NCI-H82 (cell line): ENCODE measurements at places on chromosomes 7 and 10.
A peak's percentile ranks its signal among the peaks of the same experiment; 100 is the strongest.

DNA sequence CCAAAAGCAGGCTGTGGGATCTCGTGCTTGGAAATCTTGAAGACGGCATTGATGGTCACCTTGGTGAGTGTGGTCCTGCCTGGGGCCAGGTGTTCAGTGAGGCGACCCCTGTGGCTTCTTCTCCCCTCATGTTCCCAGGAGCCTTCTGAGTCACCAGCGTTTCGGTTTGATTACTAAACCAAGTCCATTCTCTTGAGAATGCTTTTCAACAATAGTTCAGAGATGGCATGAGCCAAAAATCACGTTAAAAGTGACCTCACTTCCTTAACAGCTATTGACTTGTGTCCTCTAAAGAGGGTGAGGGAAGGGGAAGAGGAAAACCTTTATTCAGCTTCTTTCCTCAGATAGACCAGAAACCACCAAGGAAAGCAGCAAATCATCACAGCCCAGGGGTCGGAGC lies 315.2 kb downstream of the GATA3 start:
- no peak for DNase-seq

DNA sequence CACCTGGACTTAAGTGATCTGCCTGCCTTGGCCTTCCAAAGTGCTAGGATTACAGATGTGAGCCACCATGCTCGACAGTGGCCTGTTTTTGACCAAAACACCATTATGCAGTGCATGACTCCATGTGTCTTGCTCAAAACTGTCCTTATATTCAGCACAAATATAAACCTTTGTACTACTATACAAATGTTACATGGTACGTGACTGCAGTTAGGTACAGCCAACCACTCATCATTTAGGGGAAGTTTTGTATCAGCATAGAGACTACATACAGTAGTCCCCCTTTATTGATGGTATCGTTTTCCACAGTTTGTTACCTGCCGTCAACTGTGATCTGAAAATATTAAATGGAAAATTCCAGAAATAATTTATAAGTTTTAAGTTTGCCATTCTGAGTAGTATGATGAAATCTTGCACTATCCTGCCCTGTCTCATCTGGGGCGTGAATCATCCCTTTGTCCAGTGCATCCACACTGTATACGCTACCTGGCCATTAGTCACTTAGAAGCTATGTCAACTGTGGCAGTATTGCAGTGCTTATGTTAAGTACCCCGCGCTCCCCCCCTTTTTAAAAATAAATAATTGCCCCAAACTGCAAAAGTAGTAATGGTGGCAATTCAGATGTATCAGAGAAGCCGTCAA lies 23.3 kb upstream of the ZNF282 start:
- no peak for DNase-seq

DNA sequence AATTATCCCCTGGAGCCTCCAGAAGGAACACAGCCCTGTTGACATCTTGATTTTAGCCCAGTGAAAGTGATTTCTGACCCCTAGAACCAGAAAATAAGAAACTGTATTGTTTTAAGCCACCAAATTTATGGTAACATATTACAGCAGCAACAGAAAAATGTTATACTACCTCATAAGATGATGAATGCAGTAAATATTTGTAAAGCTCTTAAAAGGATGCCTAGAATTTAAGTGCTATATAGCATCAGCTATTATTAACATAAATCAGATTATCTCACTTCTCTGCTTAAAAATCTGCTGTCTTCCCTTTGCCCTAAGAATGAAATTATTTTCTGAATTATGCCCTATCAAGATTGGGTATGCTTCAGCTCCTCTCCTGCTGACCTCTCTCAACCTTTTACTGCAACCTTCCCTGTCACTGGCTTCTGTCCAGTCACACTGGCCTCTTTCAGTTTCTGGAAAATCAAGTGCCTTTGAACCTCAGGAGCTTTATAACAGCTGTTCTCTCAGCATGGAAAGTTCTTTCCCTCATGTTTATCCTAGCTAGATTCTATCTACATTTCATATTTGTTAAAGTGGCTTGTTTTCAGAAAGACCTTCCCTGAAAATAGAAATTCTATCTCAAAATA lies 78.9 kb downstream of the GPR37 start:
- no peak for DNase-seq

DNA sequence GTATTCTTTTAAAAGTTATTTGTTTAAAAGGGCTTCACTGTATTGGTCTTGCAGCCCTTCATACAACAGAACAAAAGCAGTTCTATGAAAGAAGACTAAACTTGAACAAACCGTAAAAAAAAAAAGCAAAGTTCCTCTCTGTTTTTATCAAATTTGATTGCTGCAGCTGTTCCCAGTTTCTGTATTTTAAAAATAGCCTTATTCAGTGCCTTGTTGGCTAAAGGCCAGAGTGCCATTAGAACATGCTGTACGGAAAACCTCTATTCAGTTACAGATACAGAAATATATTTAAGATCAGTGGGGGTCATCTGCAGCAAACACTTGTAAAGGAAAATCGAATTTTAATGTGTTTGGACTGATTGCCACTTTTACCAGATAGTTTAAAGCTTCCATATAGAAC lies 207.8 kb upstream of the ETV1 start:
- no peak for DNase-seq

DNA sequence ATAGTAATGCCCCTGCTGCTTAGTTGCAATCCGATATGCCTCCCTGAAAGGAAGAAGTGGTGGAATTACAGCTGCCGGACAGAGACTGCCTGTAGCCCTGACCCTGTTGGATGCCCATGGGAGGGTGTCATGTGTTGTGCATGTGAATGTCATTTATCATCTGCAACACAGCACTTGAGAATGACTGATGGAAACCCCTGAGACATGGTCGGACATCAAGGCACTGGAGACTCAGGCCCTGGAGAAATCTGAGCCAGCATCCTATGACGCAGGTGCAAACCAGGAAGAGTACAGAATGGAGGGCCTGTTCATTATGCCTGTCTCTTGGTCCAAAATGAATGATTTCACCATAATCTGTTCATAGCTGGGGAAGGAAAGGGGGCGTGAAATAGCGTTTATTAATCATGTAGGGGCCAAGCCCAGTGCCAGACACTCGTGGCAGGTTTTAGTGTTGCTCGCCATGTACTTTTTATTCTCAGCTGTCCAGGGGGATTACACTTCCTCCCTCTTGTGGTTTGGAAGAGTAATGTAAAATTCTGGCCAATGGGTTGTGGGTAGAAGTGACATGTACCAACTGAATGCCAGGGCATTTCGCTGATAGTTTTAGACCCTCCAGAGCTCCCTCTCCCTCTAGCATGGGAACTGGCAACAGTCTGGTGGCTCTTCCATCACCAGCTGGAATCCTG lies 23.0 kb upstream of the LEP start:
- DNase-seq = peak; percentile 50

GRCh38 chr7:20596653-20597052 lies 18.8 kb upstream of the ABCB5 start:
- no peak for DNase-seq

GRCh38 chr7:123096976-123097375 lies 101.5 kb upstream of the TAS2R16 start:
- peak; percentile 14 for DNase-seq

DNA sequence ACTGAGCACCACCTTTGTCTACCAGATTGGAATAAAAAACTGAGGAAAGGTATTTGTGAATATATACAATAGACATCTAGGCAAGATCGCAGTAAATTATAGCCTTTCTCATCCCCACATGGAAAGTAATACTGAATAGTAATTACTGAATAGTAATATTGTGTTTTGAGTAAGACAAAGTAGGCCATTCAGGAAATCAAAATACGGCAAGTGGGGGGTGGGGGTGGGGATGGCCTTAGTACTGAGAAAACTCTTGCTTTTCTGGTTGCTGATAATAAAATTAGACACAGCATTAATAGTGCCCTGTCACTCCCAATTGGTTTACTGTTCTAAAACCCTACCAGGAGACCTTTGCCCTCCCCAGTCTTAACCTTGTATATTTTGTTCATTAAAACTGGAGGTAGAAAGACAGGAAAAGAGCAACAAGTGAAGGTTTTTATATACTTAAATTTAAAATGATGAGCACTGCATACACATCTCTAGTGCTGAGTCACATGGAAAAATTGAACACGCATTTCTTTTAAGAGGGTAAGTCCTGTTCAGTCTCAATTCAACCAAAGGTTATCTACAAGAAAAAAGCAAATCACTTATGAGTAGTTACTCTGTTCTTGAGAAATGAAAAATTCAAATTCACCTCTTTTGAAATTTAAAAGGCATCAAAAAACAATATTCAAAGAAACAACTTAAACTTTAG lies 65.6 kb downstream of the IGF2BP3 start:
- no peak for DNase-seq

DNA sequence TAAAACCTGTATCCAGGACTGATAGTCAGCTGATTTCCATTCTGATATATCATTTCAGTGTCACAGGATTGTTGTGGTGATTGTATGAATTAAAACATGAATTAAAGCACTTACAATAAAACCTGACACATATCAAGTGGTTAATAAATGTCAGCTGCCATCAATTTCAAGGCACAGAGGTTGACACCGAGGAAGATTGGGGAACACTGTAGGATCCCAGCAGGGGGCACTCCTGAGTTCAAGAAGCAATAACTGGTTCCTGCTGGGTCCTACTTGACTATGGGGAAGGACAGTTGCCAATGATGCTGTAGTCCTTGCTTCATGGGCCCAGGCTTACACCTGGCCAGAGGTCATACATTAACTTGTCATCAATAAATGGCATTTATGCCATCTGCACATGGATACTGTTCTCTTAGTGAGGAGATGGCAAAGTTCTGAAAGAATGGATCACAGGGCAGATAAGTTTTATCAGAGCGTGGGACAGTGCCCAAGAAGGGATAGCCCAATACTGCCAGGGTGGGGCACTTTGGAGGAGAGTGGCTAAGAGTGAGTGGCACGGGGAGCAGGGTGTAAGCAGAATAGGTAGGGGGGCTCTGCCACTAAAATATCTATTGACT lies 24.1 kb downstream of the FZD1 start:
- DNase-seq = peak; percentile 77

DNA sequence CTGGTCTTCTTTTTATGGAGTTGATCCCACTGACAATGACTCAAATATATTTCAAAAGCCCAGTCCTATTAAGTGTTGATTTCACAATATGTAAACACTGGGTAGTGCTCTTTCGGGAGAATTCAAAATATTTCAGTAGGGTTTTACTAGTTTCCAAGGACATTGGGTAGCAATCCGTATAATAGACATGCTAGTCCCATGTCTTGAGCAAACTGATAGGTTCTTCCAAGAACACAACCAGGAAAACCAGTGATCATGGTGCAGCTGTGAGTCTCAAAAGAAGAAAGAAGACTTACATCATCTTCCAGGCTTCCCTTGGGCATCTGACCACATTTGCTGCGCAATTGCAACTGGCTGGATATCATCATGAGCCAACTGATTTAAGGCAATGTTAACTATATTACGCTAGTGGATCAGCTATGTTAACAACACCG lies 59.3 kb upstream of the APBB1IP start:
- no peak for DNase-seq

DNA sequence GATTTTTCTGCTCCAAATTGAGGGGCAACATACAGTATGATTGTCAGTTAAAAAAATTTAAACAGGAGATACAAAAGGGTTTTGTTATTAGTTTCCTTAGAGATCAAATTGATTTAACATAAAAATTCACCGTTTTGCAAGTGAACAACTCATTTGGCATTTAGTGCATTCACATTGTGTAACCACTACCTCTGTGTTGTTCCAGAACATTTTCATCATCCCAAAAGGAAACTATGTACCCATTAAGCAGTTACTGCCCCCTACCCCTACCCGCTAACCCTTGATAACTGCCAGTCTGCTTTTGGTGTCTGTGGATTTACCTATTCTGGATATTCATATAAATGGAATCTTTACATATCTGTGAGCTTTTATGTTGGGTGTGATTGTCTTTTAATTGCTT lies 3.1 kb downstream of the ZRANB1 start:
- DNase-seq = no peak

GRCh38 chr7:81664304-81664703 lies 105.5 kb downstream of the HGF start:
- peak; percentile 89 for DNase-seq

GRCh38 chr10:98208925-98209324 lies 59.1 kb downstream of the LOXL4 start:
- no peak for DNase-seq

DNA sequence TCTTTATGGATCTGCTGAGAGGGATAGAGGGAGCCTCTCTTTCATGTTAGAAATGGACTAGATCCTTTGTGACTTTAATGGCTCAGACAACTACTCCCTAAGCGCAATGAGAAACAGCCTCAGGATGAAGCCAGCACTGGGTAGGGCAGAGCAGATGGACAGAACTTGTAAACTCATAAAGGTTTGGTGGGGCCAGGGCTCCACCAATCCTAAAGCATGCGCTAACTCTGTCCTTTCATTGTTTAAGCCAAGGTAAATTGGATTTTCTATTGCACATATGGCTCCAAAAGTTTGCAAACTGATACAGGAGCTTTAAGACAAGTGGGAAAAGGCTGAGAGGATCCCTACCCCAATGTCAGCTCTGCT lies 178.1 kb upstream of the MEOX2 start:
- peak; percentile 95 for DNase-seq

DNA sequence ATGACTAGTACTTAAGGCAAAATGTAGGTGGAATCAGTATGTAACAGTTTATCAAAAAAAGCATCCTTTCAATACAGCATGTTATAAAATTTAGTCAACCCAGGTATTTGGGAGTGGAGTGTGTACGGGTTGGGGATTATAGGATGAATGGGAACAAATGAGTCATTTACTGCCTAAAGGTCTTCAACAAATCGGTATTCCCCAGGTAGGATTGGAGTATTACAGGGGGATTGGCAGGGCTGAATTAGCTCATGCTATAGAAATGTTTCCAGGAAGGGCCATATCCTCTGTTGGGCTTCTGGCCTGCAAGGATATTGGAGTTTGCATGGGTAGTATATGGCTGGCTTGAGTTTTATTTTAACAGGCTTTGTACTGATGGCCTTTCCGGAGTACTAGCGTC lies 723.7 kb downstream of the SORCS1 start:
- DNase-seq = no peak

DNA sequence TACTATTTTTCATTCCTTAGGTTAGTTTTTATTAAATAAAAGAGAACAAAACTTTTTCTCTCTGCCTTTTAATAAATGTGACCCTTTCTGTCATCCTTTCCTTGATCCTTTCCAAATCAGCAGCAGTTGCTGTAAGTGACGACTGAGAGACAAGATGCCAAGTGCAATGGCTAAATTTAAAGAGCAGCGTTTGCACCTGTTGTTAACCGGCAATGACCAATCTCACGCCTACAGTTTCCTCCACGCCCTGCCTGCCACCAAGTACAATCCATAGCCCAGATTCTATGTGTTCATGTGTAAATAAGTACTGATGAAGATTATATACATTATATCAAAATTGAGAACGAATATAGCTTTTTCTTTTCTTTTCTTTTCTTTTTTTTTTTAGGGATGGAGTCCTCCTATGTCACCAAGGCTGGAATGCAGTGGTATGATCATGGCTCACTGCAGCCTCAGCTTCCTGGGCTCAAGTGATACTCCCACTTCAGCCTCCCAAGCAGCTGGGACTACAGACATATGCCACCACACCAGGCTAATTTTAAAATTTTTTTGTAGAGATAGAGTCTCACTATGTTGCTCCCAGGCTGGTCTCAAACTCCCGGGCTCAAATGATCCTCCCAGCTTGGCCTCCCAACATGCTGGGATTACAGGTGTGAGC lies 6.5 kb upstream of the MCU start:
- no peak for DNase-seq
